ENCODE measurements at places on chromosomes 6 and 20.

- DNase-seq: no peak
Observed at GRCh38 chr6:88142297-88142668, 23.9 kb downstream of the CNR1 start.

DNA sequence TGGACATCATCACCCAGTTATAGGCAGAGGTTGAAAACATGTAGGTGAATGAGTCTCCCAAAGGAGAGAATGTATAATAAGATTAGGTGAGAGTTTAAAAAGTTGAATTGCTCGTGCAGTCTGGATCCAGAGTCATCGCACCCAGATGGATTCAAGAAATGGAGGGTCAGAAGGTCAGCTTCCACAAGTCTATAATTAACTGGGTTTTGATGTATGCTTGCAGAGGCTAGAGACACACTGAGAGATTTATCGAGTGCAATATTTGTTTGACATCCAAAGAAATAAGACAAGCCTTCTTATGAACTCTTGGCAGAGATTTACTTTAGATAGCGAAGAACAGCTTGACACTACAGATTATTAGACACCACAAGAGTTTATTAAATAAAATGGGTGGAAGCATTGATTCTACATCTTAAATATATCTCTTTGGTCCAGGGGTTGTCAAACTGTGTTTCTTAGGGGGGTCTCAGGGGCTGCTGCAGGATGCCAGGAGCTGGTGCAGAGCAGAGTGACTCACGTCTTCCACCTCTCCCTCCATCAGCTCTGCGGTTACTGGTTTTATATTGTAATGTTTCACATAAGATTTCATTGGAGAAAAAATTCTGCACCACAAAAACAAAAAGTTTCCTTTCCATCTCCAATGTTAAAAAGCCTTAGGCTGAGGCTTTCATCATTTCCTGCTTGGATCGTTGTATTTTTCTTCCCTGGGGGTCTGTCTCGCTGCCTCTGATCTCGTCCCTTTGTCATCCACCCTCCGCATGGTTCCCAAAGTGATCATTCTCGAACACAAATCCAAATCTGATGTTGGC, 176.2 kb upstream of the AHI1 start:
- DNase-seq: no peak

DNA sequence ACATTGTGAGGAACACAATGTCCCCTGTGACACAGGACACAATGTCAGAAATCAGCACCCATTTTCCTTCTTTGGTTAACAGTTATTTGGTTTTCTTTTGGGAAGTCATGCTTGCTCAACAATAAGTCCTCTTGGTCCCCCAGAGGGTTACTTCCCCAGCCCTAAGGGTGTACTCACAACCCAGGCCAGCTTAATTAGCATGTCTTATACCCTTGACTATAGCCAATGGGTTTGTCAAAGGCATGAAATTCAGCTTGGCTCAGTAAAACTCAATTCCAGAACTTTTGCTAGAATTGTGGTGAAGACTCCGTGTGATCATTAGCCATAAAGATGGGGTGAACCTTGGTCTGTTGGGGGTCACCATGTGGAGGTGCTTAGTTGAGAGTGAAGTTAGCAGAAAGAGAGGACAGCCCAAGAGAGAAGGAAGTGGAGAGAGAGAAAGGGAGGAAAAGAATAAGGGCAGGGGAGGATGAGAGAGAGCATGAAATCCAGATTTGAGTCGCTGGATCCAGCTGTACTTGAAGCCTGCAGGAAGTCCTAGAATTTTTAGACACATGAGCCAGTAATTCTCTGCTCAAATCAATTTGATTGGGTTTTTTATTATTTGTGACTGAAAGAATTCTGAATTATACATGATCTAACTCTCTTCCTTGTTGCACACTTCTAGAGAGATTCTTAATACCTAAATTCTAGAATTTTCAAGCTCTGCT, 321.3 kb upstream of the JAG1 start:
- DNase-seq: no peak

GRCh38 chr6:70666706-70667105, 977 bp upstream of the SMAP1 start:
- DNase-seq: no peak

DNA sequence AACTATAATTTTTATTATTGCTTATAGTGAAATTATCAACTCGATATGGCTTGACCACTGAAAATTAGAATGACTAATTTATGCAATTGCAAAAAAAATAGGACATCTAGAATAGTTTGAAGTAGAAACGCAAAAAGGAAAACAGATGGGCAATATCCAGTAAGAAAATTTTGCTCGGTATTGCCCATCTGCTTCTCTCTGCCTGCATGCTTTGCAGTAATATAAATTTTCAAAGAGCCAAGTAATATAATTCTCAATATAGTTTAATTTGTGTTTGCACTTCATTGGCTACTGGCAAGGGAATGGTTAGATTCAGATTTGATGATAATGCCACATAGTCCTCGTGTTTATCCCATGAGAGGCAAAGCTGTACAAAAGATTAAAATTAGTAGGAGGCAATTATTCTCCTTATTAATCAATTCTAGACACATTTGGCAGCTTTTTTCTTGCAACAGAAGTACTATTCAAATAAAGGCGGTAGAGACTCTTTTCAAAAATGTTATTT, 27.3 kb upstream of the LAMA2 start:
- DNase-seq: no peak
